ENCODE measurements at places on chromosomes 7 and 10.
A peak's percentile ranks its signal among the peaks of the same experiment; 100 is the strongest.

DNA sequence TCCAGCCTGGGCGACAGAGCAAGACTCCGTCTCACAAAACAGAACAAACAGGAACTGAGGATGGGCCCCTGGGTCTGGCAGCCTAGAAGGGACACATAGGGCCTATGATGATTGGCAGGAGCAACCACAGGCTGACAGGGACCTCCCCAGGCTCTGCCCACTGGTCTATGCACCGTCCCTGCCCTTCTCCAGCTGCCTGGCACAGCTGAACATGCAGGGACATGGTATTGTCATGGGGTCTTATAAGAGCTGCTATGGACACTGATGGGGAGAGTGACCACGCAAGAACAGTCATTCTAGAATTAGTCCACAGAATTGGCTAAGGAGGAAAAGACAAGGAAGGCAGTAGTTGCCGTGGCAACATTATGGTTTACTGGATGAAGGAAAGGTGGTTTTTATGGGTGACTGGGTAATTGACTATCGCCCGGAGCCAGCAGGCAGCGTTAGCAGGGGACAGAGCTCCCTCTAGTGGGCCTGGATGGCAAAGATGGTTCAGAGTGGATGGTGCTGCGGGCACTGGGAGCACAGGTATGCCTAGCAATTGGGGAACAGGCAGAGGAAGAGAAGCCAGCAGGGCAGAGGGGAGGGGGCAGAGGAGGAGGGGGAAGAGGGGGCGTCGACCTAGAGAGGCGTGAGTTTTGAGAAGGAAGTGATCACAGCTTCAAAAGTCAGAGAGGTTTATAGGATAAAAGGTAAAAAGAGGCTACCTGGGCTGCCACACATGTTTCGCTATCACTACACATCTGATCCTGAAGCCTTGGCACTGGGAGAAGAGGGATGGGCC is 7.8 kb upstream of the TRIM56 start:
- DNase-seq: peak; percentile 6

DNA sequence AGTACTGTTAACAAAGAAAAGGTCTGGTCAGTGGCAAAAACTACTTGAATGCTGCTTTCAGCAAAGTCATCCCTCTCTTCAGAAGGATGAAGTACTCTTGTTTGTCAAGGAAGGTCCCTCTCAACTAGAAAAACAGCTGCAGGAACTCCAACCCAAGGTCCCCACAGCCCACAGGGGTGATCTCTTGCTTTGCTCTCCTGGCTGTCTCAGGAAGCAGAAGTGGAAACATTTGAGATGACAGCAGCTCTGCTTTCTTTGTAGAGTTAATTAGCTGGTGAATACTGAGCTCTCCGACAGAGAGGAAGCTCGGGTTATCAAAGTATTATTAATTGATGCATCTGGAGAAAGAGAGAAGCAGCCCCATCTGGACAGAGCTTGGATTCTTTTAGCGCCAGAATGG is 25.4 kb upstream of the LRGUK start:
- peak; percentile 1 for DNase-seq

- DNase-seq: no peak
These were observed 44.8 kb downstream of the SHTN1 start for GRCh38 chr10:116960066-116960776.

DNA sequence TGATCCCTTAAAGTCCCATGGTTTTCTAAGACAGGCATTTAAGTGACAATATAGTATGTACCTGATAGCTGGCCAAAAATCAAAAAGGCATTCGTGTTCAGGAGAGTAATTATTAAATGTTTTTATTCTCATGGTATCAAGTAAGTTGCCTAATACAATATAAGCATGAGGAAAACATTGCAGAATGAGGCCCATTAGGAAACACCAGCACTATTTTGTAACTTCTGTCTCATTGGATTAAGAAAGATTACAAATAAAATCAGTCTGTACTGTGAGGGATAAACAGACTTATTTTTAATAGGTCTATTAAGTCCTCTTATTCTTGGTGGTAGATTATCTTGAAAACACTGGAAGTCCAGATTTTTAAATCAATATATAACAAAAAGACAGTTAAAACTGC is 110.1 kb downstream of the SNX13 start:
- no peak for DNase-seq

- no peak for DNase-seq
These were observed 194.8 kb downstream of the FANK1 start for GRCh38 chr10:126090911-126091728.

DNA sequence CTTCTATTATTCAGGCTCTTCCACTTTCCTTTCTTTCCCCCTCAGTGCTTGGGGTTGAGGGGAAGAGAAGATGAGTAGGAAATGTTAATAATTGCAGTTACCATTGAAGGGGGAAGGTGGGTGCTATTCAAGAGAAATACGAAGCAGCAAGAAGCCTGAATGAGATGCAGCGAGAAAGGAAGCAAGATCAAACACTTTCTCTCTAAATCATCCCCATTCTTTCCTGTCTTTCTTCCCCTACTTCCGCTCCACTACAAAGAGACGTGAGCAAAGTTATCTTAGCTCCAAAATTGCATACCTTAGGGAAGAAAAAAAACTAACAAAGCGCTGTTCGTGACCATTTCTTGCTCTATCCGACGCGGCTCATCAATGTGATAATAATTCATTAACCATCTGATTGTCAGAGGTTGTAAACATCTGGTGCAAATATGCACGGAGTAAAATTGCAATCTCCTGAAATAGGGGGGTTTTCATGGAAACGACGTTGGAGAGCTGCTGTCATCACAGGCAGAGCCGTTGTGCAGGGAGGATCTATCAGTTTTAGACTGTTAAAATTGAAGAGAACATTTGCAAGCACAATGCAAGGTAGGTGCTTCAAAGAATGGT is 15.2 kb upstream of the PARD3 start:
- no peak for DNase-seq

GRCh38 chr7:117375380-117375779 is 51.9 kb downstream of the ASZ1 start:
- no peak for DNase-seq

DNA sequence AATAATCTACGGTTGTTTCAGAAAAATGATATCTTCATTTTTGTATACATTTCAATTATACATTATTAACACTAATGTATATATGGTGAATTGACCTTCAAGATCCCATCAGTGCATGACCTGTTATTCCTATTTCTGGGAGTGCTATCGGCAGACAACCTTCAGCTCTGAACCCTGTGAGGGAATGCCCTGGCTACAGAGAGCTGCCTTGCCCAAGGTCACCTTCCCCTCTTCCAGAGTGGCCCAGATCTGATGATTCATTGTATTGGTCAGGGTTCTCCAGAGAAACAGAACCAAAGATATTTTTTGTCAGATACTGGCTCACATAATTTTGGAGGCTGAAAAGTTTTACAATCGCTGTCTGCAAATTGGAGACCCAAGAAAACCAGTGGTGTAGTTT is 235.5 kb downstream of the ZNF92 start:
- no peak for DNase-seq

DNA sequence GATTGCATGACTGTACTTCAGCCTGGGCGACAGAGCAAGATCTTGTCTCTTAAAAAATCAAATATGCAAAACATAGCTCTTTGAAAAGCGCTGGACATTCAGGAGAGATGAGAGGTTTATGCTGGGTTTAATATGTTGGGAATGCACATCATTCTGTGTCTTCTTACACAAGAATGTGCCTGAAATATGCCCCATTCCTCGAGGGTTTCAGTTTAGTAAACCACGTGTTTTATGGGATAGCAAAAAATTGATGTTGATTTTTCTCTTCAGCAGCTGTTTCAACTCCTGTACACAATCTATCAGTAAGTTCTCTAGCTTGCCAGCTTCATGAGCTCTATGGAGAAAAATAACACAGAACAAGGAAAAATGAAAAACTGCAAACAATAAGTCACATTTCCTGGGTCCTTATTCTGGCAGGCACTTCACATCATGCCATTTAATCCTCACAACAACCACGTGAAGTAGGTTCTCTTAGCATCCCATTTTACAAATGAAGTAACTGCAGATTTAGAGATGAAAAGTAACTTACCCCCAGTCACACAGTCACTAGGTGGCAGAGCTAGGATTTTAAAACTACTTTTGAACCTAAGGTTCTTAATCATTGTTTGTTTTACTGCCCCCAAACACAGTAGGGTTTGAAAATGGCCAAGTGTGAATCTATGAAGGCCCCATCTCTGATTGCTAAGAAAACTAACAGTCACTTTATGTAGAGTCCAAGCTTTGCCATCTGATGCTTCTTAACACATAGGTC is 423.6 kb downstream of the PHTF2 start:
- no peak for DNase-seq

GRCh38 chr10:49359349-49360270 is 36.3 kb downstream of the DRGX start:
- no peak for DNase-seq

DNA sequence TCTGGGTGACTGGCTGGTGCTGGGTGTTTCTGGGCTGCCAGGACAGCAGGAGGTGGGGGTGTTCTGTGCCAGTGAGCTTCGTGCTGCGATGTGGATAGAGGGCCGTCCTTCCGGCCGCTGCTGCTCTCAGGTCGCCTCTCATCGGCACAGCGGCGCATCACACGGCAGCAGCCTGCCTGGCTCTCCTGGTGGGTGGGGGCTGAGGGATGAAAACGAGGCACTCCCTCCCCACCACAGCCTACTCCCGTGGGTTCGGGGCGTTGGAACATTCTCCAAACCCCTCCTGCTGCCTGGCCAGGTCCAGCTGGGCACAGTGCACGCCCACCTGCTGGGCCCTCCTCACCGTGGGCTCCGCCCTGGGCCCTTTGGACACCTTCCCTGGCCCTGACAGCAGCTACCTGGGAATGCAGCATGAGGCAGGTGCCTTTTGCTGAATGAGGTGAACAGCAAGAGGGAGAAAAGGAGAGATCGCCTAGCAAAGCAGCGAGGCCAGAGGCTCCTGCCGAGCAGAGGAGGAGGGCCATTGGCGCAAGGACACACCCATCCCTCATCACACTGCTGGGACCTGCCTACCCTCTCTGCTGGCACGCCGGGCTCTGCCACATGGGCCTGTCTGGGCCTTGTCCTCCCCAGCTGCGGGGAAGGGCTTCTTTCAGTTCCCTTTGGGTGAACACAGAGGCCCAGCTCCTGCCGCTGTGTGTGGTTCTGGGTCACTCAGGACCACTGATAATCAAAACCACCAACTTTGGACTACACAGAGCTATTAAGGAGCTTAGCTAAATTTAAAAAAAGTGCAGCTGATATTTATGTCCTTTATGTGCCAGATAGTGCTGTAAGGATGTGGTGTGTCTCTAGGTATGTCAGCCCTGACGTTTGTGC is 33.4 kb downstream of the INPP5A start:
- no peak for DNase-seq

GRCh38 chr7:23864973-23865372 is 155.0 kb downstream of the STK31 start:
- DNase-seq: no peak

GRCh38 chr10:34374356-34375045 is 440.6 kb downstream of the PARD3 start:
- no peak for DNase-seq

- DNase-seq: no peak
These were observed 473.0 kb upstream of the FOXK1 start for GRCh38 chr7:4209126-4209525.

DNA sequence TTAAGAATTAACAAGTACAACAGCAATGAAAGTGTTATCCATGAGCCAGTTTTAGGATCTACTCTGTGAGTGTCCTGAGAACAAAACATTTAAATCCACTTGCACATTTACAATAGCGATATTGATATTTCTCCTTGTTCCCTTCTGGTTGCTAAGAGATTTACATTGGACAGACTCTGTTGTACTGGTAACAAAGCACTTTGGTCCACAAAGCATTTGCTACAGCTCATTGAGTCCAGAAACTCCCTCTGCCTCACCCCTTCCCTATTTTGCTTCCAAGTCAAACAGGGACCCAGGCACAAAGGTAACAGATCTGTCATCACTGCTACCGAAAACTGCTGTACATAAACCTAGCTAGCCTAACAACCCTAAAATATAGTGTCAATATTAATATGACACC is 2.1 kb downstream of the ANK3 start:
- DNase-seq: no peak

DNA sequence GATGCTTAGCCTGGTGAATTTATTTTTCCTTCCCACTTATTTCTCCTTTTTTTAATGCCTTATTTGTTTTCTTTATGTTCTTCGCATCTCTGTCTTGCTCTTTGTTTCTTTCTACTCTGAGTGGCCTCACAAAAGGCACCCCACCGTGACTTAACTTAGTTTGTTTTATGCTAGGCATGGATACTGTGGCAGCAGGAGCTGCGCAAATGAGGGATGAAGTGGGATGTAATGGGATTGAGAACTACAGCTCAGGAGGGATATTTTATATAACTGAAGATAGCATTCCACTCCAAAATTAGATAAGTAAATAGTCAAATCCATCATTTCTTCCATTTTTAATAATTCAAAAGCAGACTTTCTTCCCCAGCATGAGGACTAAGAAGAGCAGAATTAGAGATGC is 1.7 kb upstream of the CACNA2D1 start:
- DNase-seq: no peak

DNA sequence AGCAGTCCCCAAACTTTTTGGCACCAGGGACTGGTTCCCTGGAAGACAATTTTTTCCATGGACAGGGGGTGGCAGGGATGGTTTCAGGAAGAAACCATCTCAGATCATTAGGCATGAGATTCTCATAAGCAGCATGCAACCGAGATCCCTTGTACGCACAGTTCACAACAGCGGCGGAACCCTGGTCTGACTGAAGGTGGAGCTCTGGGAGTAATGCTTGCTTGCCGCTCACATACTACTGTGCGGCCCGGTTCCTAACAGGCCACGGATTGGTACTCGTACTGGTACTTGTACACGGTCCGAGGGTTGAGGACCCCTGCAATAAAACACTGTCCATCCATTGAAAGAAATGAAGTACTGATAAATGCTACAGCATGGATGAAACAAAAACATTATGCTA is 32.8 kb downstream of the MKRN1 start:
- no peak for DNase-seq

DNA sequence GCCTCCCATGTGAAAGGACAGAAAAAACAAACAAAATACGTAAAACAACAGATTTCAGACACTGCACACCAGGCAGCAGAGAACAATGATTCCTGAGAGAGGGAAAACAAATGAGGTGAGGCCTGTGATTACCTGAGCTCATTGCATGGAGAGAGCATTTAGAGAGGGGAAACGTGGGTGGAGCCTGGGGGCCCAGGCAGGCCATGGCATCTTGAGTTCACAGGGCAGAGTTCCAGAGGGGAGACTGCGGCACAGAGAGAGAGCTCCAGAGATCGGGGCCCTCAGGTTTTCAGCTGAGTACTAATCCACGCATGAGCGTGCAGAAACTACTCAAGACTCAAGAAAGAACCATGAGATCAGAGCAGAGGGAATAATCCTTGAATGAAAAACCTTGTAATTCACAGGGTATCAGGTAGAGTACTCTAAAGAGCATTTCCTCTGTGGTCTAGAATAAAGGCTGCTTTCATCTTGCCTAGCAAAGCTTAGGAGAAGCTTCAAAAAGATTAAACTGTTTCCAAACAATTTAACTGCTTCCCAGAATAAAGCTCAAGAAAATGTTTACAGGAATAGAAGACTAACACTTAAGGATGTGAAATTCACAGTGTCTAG is 46.6 kb upstream of the ARHGAP12 start:
- no peak for DNase-seq

- DNase-seq: peak; percentile 82
These were observed 10.9 kb upstream of the HSPB1 start for GRCh38 chr7:76291351-76292212.
